ENCODE measurements at places on chromosomes 6 and 20.

DNA sequence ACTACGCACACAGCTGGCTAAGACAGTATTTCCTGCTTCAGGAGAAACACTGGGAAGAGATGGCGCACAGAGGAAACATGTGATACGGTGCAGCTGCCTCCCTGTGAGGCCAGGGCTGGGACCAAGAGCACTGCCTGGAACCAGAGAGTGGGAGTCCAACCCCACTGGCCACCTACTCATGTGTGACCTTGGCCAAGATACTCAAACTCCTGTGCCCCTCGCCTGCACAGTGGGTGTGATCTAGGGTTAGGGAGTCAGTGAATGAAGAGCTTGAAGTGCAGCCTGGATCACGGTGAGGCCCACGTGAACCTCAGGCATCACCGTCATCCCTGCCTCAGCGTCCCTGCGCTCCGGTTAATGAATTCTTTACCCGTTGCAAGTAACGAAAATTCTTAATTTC lies 41.7 kb upstream of the MPC1 start:
- no peak for DNase-seq

DNA sequence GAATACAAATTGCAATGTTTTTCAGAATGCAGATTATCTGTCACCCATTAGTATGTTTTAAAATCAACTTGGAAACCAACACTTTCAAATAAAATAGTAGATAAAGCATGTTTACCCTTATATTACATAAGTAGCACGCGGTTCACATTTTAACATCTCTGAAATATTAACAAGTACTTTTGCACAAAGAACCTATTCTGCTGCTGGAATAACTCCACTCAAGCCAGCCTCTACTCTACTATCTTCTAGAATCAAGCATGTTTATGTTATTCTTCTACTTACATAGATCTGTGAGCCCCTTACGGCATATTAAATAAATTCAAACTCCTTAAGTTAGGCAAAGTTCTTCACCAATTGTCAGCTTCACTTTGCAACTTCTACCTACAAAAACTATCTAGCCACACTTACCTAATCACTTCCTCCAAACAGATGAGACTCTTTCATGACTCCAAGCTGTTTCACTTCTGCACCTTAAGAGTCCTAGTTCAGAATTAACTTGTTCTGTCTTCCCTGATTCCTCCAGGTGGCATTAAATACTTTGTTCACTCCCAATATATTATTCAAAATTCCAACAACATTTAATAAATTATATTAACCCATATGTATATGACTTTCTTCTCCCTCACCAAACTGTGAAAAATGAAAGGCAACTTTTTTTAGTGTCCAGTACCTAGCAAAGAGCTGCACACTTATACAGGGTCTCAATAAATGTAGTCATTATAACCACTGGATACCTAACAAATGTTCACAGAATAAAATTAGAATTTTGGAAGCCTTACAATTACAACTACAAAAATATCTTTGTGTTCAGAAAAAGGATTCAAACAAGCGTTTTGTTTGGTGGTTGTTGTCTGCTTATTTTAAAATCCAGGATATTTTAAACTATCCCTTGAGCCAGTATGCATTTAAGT lies 12.1 kb downstream of the CEP85L start:
- DNase-seq, result no peak

DNA sequence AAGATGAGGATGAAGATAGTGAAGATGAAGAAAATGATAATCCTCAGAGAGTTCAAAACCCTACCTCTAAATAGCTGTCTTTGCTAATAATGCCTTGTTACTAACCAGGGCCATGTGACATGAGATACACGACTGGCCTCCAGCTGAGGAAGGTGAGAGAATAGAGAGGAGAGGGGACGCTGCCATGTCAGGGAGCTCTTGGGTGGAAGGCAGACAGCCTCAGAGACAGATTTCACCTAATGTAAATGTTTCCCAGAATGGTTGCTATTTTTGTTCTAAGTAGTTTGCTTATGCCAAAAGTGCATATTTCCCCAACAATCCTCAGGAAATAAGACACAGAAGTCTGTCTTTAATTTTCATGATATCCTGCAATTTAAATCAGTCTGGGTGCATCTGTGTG lies 138.4 kb downstream of the ELOVL4 start:
- no peak for DNase-seq

DNA sequence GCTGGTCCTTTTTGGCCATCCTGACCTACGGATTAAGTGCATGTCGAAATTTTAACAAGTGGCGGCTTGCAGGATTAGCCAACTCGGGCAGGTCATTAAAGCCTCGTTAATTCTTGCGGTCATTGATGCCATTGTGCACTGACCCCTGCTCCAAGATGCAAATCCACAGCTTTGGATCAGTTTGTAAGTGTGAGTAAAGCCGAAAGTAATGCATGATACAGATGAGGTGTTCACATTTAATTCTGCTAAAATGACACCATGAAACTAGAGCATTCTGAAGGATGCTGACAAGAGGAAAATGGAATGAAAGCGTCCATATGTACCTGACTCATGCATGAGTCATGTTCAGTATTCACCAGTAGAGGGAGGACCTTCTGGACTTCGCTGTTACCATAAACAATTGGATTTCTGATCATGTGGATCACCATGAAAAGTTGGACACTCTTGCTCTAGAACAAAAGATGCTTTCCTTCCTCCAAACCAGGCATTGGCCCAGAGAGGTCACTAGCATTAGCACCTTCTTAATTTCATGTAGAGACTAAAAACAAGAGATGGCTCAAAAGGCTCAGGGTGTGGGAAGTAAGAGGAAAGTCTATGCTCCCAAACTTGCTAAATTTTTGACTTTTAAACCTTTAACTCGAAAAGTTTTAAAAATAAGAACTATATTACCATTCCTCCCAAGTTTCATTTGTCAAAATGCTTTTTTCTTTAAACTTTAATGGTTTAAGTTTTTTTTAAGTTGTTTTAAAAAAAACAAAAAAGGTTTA lies 48.0 kb downstream of the MUC22 start:
- DNase-seq, result no peak

DNA sequence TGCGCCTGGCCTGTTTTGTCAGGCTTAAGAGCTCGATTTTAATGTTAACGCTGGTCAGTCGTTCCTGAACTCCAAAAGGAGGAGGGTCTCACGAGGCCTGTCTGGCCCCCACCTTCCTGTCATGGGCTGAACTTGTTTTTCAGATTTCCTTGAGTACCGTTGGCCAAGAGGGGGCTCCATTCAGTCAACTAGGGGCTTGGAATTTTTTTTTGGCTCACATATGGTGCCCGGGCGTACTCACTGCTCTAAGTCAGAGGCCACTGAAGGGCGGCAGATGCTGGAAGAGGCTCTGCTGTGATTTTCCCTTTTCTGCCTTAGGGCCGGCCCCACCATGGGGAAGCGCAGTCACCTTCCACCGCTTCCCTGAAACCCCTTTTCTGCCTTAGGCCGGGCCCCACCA lies 6.9 kb upstream of the BIRC7 start:
- DNase-seq, result no peak

GRCh38 chr20:36408219-36408618 lies 102.1 kb downstream of the DLGAP4 start:
- no peak for DNase-seq

DNA sequence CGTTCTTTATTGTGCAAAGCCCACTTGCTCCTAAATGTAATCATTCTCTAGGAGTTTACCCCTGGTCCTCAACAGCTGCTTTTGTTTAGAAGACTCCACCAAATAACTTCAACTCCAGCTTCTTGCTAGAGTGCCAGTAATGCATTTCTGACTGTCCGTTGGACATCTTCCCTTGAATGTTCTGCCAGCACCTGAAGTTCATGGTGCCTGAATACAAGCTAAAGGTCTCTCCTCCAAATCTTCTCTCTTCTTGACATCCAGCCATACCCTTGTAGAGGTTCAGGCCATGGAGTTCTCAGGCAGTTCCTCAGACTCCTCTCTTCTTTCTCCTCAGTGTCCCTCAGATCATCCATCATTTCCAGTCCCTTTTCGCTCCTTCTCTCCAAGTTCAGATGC lies 21.7 kb downstream of the PHACTR2 start:
- DNase-seq, result no peak
